ENCODE measurements at places on chromosomes 16 and 17. TPM values are rescaled to one million over a fixed set of nuclear protein-coding genes. Genes with fewer than 3 reads are reported as not detected.

DNA sequence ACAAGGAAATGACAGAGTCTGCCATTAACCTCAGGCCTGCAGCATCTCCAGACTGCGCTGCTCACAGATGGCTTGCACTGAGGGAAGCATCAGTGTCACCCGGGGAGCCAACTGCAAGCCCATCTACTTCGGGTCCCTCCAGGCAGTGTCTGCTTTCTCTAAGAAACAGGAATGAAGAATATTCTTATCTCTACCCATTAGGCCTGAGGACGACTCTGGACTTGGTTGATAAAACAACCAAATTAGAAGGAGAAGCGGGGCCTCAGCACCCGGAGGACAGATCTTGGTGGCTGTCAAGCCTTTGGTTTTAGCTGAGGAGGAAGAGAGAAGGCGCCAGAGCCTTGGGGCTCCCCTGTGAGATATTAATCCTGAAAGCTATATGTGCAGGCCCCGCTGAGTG lies 19.5 kb upstream of the MGAT5B start:
- H3K4me1 ChIP-seq: no peaks in the 10 kb centered on the region
- H3K27me3 ChIP-seq: peaks cover 37% of the 10 kb centered on the region
- no peak for DNase-seq
- no peak overlapping the region for H3K4me3 ChIP-seq

DNA sequence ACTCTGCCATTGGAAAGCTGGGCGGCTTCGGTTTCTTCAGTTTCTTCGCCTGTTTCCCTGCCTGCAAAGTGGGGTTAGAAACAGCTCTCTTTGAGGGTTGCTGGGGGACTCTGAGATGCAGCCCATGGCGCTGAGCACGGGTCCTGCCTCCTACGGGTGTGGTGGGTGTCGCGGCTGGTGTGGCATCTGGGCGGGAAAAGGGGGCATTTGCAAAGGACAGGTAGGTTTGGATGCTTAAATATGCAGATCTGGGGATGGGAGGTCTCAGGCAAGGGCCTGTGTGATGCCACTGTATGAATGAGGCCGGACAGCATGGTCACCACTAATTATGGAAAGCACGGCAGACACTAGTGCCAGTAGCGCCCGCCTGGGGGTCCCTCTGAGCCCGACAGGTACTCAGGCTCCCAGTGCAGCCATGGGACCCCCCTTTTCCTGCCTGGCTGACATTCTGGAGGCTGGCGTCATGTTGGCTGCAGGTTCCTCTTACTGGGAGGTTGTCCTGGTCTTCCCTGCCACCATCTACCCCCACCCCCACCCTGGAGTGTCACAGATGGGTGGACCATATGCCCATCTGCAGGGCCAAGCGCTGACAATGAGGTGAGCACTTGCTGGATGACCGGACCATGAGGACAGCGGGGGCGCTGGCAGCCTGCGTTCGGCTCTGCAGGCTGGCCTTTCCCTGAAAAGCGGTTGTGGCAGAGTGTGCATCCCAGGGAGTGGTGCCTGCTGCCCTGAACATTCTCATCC lies 237.7 kb downstream of the SEC14L1 start:
- no peak overlapping the region for H3K4me3 ChIP-seq
- no peak overlapping the region for H3K27ac ChIP-seq
- no peaks in the 10 kb centered on the region for H3K36me3 ChIP-seq
- no peaks in the 10 kb centered on the region for H3K27me3 ChIP-seq
- DNase-seq: no peak

GRCh38 chr17:47696717-47697642 lies 3.0 kb downstream of the TBKBP1 start:
- no peak for DNase-seq
- H3K4me1 ChIP-seq: peaks cover 6% of the 10 kb centered on the region
- H3K27me3 ChIP-seq: no peaks in the 10 kb centered on the region
- H3K36me3 ChIP-seq: peaks cover 6% of the 10 kb centered on the region
- H3K4me3 ChIP-seq: no peak overlapping the region

DNA sequence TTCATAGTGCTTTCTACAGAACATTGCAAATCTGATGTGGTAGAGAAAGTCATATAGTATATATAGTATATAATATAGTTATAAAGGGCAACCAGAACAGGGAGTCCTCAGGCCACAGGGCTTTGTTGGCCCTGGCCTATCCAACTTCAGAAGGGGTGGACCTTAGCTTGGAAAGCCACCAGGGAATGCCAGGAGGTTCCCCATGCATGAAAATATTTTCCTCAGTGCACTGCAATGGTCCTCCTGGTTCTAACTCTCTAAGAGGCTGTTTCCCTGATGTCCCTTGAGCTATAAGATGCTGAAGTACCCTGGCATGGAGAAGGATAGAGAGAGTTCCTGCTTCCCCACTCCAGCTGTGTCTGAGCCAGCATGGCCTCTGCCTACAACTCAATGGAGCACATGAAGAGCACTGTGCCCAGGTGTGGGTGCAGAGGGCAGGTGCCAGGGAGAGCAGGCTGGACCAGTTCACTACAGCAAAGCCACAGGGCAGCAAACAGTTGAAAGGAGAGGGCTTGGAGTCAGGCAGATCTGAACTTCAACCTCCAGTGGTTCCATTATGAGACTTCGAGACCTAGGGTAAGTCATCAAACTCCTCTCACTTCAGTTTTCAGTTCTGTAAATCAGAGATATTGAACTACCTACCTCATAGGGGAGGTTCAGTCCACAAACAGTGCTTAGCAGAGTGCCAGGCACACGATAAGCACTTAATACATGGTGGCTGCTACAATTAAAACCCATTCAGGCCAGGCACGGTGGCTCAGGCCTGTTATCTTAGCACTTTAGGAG lies 183.1 kb downstream of the SALL1 start:
- H3K27me3 ChIP-seq: no peaks in the 10 kb centered on the region
- no peaks in the 10 kb centered on the region for H3K36me3 ChIP-seq
- H3K4me1 ChIP-seq: no peaks in the 10 kb centered on the region

DNA sequence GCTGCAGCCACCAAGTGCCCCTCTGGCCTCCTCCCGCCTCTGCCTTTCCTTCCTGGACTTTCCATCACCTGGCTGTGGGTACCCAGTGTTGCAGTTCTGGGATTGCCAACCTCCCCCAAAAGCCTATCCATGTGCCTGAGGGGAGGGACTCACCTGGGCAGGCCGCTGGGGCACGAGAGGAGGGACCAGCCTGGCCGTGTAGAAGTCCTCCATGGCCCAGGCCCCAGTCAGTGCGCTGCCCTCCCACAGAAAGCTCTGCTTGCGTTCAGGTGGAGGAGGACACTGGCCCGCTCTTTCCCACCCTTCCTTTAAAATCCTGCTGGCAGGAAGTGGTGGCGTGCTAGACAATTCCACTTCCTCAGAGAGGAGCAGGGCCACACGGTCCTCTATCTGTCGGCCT lies 14.2 kb downstream of the SLX4 start:
- no peaks in the 10 kb centered on the region for H3K27me3 ChIP-seq
- DNase-seq: no peak
- H3K4me3 ChIP-seq: no peak overlapping the region

- peak overlapping the region; percentile 45 for H3K27ac ChIP-seq
- H3K4me1 ChIP-seq: peaks cover 9% of the 10 kb centered on the region
- peak overlapping the region; percentile 76 for H3K4me3 ChIP-seq
- H3K36me3 ChIP-seq: no peaks in the 10 kb centered on the region
- H3K27me3 ChIP-seq: no peaks in the 10 kb centered on the region
Observed at GRCh38 chr17:75087182-75087557, 584 bp upstream of the SLC16A5 start.

GRCh38 chr16:87431926-87432325 lies 39.8 kb downstream of the MAP1LC3B start:
- H3K4me3 ChIP-seq: no peak overlapping the region
- H3K36me3 ChIP-seq: no peaks in the 10 kb centered on the region
- peak overlapping the region; percentile 49 for H3K27ac ChIP-seq
- peaks cover 42% of the 10 kb centered on the region for H3K4me1 ChIP-seq
- no peaks in the 10 kb centered on the region for H3K27me3 ChIP-seq

- H3K4me1 ChIP-seq: no peaks in the 10 kb centered on the region
- DNase-seq: peak; percentile 95
- no peak overlapping the region for H3K27ac ChIP-seq
- no peaks in the 10 kb centered on the region for H3K36me3 ChIP-seq
- peak overlapping the region; percentile 76 for H3K4me3 ChIP-seq
Observed at GRCh38 chr16:79770244-79771064, 169.9 kb upstream of the MAF start.

DNA sequence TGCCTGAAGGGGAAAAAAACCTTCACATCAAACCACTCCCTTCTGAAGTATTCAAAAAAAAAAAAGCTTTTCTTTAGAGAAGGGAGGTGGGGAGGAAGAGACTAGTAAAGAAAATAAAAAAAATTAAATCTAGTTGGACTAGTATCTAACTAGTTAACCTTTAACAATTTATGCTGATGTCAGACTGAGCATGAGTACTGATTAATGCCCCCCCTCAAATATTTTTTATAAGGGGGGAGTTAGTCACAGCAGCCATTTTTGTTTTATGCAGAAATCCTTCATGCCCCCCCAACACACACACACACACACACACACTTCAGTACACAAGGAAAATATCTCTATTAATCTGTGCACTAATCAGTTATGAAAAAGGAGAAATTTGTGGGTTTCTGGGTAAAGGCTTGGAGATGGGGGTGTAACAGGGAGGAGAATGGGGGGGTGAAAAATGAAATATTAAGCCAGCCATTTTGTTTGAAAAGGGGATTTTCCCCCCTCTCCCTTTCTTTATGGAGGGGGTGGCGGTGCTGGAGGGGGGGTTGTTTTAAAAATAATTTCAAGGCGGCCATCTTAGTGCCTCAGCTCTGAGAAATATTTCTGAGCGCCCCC lies 4.7 kb upstream of the CHD3 start:
- peak overlapping the region; percentile 42 for H3K27ac ChIP-seq
- H3K4me3 ChIP-seq: peak overlapping the region; percentile 73
- DNase-seq: peak; percentile 54
- no peaks in the 10 kb centered on the region for H3K27me3 ChIP-seq
- peaks cover 28% of the 10 kb centered on the region for H3K4me1 ChIP-seq

DNA sequence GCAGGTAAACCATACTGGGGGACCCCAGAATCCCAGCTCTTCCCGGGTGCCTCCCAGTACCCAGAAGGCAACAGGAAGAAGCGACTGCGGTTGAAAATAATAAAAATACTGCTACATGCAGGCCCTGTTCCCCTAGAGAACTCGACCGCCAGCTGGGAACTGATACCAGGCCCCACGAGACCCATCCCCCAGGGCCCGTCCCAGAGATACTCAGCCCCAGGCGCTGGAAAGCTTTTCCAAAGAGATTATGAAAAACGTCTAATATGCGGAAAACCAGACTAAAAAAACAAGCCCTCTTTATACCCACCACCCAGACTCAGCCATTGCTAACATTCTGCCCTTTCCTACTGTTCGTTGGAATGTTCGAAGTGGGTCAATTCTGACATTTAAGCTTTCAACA lies 12.9 kb upstream of the MEAK7 start:
- peaks cover 13% of the 10 kb centered on the region for H3K4me1 ChIP-seq
- no peaks in the 10 kb centered on the region for H3K36me3 ChIP-seq
- H3K27me3 ChIP-seq: no peaks in the 10 kb centered on the region
- no peak for DNase-seq
- H3K4me3 ChIP-seq: no peak overlapping the region

- no peaks in the 10 kb centered on the region for H3K27me3 ChIP-seq
- H3K27ac ChIP-seq: no peak overlapping the region
- no peak overlapping the region for H3K4me3 ChIP-seq
- H3K36me3 ChIP-seq: no peaks in the 10 kb centered on the region
- no peak for DNase-seq
Observed at GRCh38 chr17:64008830-64009229, 10.7 kb downstream of the PRR29 start.

Gene HSD17B2
- total RNA-seq: not detected

Gene BOLA2
- 5.3 TPM for total RNA-seq

Gene DNAAF1
- not detected for total RNA-seq

Gene PRAC1
- total RNA-seq: not detected

Gene ASPA
- total RNA-seq: 0.63 TPM

Gene HOXB1
- total RNA-seq: not detected

Gene NPIPB5
- total RNA-seq: 29.0 TPM

Gene TERB1
- not detected for total RNA-seq

All from GM23248 (cell line).